ENCODE measurements at places on chromosomes 2 and 18. TPM values are rescaled to one million over a fixed set of nuclear protein-coding genes. Genes with fewer than 3 reads are reported as not detected.
A peak's percentile ranks its signal among the peaks of the same experiment; 100 is the strongest.

Gene CFAP65
- total RNA-seq, result 0.22 TPM

Gene PLEK
- total RNA-seq, result not detected

Gene GRB14
- total RNA-seq, result 3.4 TPM

Gene GALR1
- total RNA-seq, result not detected

DNA sequence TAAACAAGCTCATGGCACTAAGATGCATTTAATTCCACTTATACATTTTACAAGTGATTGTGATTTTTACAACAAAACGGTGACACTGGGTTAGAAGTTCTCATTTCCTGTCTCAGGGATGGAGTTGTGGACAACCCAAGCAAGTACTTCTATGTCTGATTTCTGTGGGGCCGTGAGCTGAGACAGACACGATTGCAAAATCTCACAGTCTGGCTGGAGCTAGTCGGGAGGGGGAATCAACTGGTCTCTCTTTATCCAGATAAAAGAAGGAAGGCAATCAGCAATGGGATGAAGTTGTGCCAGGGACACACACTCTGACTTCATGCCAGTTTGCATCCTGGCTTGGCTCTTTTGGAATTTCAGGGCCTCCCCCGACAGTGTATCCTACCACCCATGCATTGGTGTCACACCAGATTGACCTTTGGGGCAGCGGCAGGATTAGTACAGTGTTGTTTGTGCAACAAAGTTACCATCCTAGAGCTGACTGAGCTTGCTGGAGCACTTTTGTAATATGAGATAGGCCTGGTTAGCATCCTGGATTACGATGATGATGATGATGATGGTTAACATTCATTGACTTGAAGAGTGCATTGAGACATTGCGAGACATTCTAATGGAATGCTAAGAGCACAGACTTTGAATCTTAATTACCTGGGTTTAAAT is 98.8 kb downstream of the CTAGE1 start:
- peak; percentile 30 for DNase-seq

DNA sequence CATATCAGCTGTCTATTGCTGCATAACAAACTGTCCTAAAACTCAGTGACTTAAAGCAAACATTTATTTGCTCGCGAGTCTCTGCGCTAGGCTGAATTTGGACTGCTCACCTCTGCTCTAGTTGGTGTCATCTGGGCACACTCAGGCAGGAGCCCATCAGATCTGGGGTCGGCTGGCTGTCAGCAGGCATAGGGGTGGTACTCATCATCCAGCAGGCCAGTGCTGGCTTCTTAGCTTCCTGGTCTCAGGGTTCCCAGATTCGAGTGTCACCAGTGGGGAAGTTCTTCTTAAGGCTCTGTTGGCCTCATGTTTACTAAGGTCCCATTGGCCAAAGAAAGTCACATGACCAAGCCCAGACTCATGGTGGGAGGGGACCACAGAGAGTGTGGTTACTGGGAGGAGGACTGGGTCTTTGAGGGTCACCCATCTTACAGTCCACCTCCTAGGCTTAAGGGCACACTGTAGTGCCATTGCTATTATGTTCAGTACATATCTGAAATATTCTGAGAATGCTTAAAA is 71.6 kb upstream of the ATG16L1 start:
- no peak for DNase-seq

DNA sequence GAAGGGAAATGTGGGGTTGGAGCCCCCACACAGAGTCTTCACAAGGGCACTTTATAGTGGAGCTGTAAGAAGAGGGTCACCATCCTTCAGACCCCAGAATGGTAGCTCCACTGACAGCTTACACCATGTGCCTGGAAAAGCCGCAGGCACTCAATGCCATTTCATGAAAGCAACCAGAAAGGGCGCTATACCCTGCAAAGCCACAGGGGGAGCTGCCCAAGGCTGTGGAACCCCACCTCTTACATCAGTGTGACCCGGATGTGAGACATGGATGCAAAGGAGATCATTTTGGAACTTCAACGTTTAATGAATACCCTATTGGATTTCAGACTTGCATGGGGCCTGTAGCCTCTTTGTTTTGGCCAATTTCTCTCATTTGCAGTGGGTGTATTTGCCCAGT is 694.7 kb downstream of the CBLN2 start:
- no peak for DNase-seq

DNA sequence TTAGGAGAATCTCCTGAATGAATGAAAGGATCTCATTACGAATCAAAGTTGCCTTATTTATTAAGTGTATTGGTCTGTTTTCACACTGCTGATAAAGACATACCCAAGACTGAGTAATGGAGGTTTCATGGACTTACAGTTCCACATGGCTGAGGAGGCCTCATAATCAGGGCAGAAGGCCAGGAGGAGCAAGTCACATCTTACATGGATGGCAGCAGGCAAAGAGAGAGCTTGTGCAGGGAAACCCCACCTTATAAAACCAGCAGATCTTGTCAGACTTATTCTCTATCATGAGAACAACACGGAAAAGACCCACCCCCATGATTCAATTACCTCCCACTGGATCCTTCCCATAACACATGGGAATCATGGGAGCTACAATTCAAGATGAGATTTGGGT is 785.2 kb upstream of the POU3F3 start:
- no peak for DNase-seq

- DNase-seq, result no peak
Measured at GRCh38 chr18:24076950-24077349, 61.9 kb upstream of the CABYR start.
